GDM1 (cell line): ENCODE measurements at places on chromosomes 6 and 20.

DNA sequence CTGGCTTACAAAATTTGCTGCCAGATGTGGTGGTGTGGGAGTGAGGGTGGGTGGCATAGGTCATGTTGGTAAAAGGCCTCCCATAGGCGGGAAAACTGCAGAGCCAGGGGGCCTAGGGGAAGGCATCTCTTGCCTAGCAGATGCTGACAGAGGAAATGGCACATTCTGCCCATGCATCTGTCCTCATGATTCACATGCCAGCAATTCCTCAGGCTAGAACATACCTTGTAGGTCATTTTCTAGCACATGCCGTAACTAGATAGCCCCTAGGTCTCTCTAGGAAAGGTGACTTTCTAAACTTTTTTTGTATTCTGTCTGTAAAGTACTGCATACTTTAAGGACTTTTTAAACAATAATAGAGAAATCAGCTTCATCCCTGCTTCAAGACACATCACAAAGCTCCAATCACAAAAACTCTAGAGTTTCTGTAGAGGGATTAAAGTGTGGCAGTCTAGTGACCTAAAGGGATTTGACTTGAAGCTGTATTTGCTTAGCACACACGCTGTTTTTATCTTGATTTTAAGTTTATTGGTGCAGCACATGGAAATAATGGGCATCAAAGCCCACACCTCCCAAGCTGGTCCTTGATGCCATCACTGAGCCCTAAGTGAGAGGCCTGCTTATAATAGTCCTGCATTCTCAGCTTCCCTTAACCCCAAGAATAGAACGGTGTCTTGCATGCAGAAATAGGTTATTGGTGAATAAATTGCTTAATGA, 55.2 kb downstream of the ANKEF1 start:
- no peak for DNase-seq

DNA sequence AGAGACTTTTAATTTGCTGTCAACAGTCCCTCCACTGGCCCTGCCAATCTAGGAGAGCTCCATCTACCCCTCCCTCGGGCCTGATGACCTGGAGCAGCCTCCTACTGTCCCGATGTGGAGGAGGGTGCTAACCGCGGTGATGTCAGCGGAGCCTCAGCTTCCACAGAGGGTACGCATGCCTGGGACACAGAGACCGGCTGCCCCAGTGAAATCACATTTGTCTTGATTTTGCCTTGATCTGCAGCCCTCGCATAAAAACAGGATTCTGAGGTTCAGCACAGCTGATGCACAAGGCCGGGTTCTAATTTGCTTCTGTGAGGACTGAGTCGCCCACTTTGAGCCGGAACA, 77.6 kb downstream of the STK35 start:
- DNase-seq, result no peak

DNA sequence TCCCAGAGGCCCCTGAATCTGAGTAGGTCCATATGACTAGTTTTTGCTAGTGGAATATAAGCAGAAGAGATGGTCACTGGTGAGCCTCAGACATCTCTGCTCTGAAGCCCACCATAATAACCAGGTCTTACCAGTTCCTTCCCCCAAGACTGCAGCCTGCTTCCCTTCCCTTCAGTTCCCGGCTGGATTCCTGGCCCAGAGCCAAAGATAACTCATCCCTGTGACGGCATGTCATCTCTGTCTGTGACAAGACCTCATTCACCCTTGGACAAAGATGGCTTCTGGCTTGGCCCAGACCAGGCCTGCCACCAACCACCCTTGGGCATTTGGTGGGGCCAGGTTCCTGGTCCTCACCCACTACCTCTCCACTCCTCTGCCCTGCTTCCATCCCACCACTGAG, 145.5 kb upstream of the TOP1 start:
- DNase-seq, result no peak

- no peak for DNase-seq
Measured at GRCh38 chr6:45537539-45537938, 159.8 kb upstream of the SUPT3H start.

DNA sequence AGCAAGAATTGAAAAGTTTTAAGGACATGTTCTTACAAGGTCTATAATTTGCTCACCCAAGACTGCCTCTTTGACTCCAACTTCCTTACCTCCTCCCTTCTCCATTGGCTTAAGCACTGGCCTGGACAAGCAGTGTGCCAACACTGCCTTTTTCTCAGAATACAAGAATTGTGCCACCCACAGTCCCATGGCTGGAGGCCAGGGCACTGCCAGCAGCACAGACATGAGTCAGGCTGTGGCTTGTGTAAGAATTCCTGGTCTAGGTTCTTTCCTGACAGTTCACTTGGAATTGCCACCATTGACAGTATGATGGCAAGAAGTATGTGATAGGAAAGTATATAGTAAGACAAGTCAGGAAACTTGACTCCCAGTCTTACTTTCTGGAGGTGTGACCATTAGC, 202.7 kb upstream of the MARCKS start:
- DNase-seq, result no peak

- no peak for DNase-seq
Measured at GRCh38 chr6:130995783-130996447, 67.1 kb downstream of the EPB41L2 start.

DNA sequence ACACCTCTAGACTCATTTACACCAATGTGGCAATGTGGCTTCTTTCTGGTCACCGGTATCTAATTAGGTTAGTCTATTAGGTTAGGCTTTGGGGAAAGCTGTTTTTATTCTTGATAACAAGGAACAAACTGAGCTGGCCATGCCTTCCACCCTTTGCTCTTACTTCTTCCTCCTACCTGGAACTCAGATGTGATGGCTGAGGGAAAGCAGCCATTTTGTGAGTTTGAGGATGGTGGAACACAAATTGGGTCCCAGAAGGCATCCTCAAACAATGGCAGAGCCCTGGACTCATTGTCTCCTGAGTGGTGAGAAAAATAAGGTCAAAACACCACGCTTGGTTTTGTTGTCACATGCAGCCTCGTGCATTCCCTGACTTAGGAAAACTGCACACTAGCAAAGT, 7.7 kb downstream of the CDH4 start:
- DNase-seq, result no peak

- no peak for DNase-seq
Measured at GRCh38 chr6:131628726-131629125, 684 bp upstream of the MED23 start.

DNA sequence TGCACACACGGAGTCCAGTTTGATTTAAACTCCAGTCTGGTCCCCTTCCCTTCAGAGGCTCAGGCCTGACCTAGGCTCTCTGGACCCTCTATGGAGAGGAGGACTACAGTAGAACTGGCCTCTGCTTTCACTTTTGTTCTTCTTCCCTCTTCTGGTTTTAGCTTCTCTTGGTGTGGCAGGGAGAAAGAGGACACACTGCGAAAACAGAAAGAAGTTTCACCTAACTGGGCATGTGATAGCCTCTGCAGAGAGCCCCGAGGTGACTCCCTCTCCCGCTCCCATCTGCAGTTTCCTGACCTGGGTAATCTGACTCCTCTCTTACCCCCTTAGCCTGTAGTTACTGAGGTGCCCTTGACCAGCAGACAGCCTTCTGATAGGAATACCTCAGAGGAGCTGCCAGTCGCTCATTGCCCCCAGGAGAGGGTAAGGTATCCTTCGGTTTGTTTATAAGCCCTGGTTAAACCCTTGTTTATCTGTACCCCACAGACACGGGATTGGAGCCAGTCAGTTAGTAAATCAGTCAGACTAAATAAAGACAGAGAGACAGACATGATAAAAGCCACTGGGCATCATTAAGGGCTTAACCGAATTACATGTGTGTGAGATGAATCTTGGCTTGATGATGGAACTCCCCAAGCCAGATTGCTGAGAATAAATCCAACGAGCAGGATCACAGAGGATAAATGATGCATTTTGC, 12.0 kb upstream of the DTNBP1 start:
- DNase-seq, result no peak

- DNase-seq, result no peak
Measured at GRCh38 chr20:49507741-49508434, 25.4 kb upstream of the KCNB1 start.

- DNase-seq, result no peak
Measured at GRCh38 chr6:147192278-147192911, 11.8 kb upstream of the STXBP5 start.

DNA sequence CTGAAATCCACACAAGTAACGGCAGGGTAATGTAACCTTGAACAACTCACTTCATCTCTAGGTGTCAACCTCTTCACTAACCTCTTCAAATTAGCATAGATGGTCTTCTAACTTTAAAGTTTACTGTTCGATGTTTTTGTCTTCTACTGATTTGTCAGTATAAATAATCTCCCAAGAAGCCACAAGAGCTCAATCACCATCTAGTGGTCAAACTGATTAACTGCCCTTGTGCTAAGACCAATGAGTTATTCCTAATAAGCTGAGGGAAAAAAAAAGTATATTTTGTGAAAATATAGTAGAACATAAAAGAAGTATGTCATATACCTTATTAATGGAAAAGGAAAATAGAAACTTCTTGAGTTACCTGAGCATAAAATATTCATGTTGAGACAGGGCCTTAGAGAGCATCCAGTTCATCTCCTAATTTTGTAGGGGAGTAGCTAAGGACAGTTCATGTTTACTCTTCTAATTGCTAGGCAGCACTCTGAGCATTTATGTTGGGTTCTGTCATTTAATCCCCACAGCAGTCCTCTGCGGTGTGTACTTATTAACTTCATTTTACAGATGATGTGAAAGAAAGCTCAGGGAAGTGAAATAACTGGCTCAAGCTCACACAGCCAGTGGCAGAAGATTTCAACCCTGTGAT, 317.1 kb downstream of the ESR1 start:
- DNase-seq, result no peak
